ENCODE measurements at places on chromosomes 11 and 22.

DNA sequence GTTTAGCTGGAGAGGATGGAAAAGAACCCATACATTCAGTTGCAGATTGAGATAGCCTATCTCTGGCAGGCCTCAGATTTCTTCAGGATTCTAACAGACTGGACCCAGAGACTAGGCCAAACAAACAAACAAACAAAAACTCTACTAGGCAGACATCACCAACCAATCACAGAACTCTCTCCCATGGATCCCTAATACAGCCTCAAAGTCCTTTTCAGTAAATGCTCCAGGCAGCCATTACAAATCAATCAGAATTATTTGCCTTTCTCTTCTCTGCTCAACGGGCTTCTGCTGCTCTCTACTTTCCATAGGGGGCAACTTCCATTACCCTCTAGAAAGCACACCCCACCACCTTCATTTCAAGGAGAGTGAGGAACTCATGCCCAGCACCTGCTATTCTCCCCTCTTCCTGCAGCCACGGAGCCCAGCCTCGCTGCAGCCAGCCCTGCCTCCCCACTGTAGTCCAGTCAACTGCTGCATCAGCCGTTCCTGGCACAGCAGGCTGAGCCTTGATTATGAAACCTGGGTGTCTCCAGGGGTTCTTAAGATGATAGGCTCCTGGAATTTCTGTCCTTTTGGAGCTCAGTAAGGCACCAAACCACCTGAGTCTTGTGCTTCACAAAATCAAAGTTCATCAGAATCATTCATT is 19.0 kb upstream of the SMIM35 start:
- DNase-seq = no peak

- peak; percentile 75 for DNase-seq
Measured at GRCh38 chr11:118612378-118612777, 5.0 kb downstream of the PHLDB1 start.

DNA sequence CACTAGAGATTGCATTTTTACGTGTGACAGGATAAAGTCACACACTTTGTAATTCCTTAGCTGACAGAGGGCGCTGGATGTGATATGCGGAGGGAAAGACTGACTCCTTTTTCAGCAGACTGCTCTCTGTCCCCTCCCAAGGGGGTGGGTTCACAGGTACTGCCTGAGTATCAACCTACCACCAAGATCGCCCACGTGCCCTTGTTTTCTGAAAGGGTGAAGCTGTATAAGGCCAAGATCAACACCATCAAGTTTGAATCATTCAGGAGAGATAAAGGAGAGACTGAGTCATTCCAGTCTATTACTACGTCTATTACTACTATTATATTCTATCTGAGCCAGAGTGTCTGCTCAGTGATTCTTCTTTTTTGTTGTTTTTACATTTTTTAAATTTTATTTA is 30.7 kb downstream of the BUD13 start:
- DNase-seq = no peak

GRCh38 chr11:132240374-132240773 is 870.0 kb downstream of the NTM start:
- no peak for DNase-seq

DNA sequence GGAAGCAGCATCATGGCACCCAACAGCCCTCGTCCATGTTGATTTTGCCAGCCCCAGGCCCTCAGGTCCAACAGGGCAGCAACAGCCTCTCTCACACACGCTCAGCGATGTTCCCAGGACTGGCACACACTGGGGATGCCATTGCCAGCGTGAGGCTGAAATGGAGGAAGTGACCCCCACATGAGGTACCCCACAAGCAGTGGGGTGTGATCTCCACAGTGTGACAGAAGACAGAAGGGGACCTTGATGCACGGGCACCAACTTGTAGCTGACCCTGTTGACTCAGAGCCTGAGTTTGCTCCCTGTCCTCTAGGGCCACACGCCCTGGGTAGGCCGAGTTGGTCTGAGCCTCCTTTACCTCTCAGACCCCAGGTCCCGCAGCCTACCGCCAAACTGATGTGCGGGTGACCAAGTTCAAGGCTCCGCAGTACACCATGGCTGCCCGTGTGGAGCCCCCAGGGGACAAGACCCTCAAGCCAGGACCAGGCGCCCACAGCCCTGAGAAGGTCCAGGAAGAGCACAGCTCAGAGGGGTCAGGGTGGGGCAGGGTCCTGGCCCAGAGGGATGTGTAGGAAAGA is 6.2 kb downstream of the SCGB1C1 start:
- no peak for DNase-seq

DNA sequence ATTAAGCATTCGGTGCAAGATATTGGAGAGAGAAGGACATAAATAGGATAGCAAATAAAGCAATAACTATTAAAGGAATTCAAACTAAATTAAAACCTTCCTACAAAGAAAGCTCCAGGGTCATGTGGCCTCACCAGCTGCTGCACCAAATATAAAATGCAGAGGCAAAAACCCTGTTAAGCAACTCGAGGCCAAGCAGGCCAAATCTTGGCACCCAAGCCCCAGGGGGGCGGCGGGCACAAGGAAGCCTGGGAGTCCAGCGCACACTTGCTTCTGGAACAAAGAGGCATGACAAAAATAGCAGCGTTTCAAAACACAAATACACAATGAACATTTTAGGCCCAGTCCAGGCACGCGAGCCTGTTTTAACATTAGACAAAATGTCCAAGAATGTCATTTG is 20.8 kb downstream of the KRTAP5-6 start:
- no peak for DNase-seq

DNA sequence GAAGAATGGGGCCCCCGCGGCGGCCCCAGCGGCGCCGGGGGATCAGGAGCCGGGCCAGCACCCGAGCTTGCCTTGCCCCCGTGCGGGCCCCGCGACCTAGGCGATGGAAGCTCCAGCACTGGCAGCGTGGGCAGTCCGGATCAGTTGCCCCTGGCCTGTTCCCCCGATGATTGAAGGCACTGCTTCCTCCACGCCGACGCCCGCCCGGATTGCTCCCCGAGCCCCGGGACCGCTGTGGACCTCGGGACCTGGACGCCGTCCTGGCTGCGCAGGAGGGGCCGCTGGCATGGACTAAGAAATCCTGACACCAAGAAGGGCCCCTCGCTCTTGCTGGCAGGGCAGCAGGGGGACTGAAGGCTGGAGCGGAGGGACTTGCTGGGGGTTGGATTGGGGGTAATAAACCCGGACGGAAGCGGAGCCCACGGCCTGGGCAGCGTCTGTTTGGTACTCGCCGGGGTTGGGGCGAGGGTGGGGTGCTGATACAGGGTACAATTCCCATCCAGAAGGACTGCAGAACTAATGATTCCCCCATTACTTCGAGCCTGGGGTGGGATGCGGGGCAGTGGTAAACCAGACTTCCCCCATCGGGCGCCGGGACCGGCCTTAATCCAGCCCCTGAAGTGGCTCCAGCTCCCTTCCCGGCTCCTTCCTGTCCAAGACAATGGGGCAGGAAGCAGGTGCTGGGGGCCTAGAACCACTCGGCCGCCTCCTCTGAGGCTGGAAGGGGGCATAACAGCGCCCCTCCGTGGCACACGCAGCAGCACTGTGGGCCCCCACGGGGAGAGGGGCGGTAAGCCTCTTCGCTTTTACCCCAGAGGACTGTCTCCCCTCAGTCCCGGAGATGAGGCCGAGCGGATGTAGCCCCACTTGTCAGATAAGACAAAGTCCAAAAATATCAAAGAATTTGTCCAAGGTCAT is 1.0 kb downstream of the CCDC85B start:
- no peak for DNase-seq

DNA sequence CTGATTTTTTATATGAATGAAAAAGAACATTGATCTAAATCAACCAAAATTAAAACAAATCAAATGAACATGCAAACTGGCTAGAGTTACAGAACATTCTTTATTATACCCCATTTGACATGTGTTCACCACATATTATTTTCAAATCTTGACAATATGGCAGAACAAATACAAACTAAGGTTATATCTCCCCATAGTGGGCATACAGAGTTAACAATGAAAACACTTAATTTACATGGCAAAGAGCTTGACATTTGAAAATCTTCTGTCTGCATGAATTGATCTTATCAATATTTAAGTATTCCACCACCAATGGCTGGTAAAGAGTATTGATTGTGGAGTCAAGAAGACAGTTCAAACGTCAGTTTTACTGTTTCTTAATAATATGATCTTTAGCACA is 197.9 kb upstream of the ANO3 start:
- DNase-seq = no peak

DNA sequence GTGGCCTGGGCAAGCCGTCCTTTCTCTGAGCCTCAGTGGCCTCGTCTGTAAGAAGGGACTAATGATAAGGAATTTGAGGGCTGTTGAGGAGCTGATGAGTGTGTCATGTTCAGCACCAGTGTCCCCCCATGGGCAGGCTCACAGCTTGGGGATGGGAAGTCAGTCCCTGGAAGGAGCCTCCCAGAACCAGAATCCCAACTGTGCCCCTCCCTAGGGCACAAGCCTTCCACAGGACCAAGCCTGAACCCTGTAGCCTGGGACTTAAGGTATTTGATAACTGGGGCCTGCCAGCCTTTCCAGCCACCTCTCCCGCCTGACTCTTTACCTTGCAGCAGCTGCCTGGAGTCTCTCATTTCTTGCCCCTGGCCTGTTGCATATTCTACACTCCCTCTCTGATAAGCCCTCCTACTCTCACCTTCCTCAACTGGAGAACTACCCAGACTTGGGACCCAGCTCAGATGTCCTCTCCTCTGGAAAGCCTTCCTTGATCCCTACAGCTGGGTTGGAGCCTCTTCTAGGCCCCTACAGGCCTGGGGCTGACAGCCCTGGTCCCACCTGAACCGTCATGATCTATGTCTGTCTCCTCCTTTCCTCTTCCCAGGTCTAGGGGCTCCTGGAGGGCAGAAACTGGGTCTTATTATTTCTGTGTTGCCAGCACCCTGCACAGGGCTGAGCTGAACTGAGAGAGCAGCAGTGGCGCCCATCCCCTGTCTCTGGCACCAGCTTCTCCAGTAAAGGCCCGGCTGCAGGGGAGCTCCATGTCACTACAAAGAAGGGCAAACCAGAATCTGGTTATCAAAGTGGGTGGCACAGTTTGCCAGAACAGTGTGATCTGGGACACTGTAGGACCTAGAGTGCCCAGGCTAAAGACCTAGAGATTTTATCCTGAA is 1.6 kb downstream of the P2RY2 start:
- no peak for DNase-seq

GRCh38 chr22:50089682-50090411 is at the start of gene MOV10L1:
Gene MOV10L1 (plus strand): TSS chr22:50090006. CDS start chr22:50090089, 83 bp downstream.
- DNase-seq = no peak

- DNase-seq = peak; percentile 82
Measured at GRCh38 chr22:37802310-37803194, 5.2 kb upstream of the GCAT start.
